Stimulated activated CD8-positive, alpha-beta memory T cell treated with anti-CD3 and anti-CD28 coated beads, Interleukin-12 subunit alpha, Interleukin-12 subunit beta, amount 100 ng/mL, for 4 hours (primary cell): ENCODE measurements at places on chromosomes 4 and X.

DNA sequence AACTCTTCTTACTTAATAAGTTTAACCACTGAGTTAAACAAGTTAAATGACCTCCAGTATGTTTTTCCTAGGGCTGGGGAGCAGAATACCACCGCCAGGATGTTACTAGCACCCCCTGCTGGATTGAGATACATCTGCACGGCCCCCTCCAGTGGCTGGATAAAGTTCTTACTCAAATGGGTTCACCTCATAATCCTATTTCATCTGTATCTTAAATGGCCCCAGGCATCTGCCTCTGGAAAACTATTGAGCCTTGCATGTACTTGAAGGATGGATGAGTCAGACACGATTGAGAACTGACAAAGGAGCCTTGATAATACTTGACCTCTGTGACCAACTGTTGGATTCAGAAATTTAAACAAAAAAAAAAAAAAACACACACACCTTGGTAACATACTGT lies 61.5 kb upstream of the MMAA start:
- no peak for DNase-seq

GRCh38 chr4:82623121-82623683 lies 61.4 kb upstream of the TMEM150C start:
- no peak for DNase-seq

DNA sequence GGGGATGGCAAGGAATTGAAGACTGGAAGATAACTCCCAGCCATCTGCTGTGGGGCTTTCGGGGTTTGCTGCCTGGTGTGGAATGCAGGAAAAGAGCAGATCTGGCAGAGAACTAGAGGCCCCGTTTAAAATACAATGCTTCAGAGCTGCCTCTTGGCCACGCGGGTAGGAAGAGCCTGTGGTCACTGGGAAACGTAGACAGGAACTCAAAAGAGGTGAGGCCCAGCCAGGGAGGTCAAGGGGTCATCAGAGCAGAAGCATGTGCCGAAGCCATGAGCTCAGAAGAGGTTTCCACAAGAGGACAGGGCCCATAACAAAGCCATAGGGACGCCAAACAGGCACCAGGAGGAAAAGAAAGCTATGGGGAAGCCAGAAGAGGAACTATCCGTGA lies 14.5 kb upstream of the STS start:
- DNase-seq, result no peak

GRCh38 chr4:13766761-13767540 lies 139.4 kb upstream of the BOD1L1 start:
- no peak for DNase-seq

GRCh38 chr4:80062527-80062926 lies 10.5 kb downstream of the ANTXR2 start:
- DNase-seq, result no peak

- DNase-seq, result no peak
These were observed 21.1 kb downstream of the PPP2R2C start for GRCh38 chr4:6451309-6451708.

GRCh38 chrX:101932249-101932570 lies 383 bp upstream of the ZMAT1 start:
- no peak for DNase-seq

DNA sequence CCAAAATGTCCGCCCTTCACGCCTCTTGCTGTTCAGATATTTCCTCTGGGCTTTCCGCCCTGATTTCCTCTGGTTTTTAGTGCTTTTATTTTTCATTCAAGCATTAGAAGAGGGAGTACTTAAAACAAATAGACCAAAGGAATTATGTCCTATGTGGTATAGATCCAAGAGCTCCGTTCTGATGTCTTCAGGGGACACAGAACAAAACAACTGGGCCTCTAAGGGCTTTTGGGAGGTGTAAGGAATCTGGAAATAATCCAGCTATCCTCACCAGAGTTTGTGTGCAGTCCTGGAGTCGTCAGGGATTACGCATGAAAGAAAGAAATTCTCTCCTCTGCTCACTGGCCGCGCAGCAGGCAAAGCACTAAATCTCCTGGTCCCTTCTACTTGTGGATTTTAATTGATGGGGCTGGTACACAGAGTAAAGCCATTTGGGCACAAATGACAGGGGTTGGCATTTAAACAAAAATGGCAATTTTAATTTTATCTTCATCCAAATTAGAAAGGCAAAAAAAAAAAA lies 999.2 kb downstream of the ADGRL3 start:
- DNase-seq, result no peak

GRCh38 chrX:110032534-110033147 lies 29.7 kb downstream of the TMEM164 start:
- DNase-seq, result no peak

DNA sequence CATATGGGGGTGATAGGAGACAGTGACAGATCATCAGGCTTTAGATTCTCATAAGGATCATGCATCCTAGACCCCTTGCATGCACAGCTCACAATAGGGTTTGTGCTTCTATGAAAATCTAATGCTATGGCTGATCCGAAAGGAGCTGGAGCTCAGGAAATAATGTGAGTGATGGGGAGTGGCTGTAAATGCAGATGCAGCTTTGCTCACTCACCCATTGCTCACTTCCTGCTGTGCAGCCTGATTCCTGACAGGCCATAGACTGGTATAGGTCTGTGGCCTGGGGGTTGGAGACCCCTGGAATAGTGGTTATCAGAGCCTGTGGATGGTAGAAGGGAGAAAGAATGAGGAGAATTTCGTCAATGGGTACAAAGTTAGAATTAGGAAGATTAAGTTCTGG lies 2751.1 kb downstream of the ARAP2 start:
- DNase-seq, result no peak

- DNase-seq, result no peak
These were observed 348.5 kb downstream of the OPHN1 start for GRCh38 chrX:68084765-68085164.

DNA sequence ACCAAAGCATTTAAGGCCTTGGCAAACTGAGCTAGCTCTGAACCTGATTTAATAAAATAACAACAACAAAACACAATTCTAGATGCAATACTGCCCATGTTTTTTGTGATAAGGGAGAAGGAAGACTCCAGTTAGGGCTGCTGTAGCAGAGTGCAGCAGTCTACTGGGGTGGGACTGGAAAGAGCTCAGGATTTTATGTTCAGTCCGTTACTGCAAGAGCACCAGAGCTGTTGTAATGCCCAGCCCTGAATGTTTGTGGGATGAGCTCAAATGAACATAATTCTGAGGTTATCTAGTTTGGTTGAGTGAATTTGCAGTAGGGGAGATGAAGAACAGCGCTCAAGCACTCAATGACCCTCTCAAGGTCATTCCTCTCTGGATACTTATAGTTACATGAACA lies 743.8 kb downstream of the FAT4 start:
- no peak for DNase-seq

GRCh38 chrX:7582191-7582590 lies 260.8 kb upstream of the VCX start:
- no peak for DNase-seq

DNA sequence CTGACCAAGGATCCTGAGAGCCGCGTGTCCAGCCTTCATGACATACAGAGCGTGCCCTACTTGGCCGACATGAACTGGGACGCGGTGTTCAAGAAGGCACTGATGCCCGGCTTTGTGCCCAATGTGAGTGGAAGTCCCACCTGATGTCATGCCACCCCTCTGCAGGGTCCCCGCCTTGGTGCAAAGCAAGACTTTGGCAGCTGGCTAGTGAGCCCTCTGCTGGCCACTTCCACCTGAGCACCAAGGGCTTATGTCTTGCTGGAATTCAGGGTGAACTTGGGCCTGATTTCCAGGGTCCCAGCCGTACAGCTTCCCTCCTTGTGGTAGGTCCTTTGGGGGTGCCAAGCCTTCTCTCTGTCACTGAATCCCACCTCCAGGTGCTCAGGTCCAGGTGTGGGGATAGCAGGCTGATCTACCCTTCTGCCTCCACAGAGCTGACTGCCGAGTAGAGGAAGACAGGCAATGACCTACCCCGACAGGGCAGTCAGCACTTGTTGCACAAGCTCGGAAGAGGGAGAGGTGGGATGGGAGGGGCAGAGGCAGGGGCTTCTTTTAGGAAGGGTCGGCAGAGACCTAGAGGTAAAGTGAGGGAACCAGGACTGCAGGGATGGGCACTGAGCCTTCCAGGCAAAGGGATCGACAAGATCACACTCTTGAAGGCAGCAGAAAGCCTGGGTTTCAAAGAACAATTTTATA lies 248.1 kb downstream of the EVC2 start:
- DNase-seq, result no peak

DNA sequence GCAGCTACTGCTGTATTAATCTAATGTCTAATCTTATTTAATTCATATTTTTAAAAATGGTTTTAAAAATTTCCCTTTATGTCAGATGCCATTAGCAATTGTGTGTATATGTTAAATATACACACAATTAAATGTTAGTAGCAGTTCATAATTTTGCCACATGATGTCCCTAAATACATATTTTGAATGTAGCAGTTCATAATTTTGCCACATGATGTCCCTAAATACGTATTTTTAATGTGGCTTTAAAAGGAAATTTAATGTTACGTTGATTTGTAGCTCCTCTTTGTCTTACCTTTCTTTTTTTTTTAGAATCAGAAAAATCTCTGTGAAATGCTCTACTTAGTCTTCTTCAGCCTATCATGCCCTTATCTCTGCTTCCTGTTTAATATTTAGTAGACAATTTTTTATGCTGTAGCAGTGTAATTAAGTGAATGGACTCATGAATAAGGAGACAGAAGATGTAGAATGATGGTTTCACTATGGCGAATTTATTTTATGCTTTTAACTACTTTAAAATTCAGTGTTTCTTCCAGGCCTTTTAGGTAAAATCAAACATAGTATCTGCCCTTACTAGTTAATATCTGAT lies 26.1 kb downstream of the RBM46 start:
- DNase-seq, result no peak

DNA sequence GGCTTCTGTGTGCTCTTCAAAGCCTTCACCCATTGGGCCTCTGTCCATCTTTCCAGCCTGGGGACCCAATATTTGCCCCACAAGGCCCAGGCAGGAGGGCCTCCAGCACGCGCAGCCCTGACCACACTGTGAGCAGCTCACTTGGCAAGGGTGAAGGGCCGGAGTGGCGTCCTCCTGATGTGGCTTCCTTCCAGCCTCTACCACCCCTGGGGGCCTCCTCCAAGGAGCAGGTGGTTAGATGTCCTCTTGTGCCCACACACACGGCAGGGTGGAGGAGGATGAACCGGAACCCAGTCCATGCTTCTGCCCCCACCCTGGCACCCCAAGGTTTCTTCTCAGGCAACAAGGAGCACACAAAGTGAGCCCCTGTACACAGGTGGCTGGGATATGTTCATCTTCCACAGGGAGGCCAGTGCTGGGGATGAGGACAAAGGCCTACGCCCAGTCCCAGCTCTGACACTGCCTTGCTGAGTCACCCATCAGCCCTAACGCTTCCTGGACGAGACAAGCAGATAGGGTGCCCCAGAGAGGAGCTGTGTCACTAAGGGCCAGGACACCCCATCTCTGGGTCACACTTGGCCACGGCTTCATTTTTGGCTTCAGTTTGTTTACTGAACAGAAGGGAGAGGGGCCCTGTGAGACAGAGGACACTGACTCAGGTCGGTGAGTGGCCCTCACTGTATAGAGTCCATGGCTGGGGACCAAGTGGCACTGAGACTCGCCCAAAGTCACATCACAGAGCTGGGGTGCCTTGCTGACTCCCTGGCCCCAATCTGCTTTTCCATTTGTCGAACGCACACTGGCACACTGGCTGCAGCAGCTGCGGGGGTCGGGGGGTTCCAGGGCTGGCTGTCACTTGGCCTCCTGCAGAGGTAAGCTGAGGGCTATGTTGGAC lies 1.9 kb downstream of the UBL4A start:
- no peak for DNase-seq

DNA sequence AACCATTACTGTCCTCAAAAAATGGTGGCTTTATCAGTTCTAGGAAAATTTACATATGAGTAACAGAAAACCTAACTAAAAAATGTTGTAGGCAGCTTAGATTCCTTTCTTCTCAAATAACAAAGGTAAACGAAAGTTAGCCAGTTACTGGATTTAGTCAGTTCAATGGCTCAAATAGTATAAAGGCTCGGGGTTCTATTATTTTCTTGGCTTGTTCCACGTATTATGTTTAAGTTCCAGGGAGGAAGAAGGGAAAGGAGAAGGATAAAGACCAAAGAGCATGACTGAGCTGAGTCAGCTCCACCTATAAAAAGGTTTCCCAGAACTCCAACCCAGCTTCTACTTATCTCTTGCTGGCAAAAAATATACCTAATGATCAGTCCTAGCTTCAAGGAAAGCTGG lies 41.0 kb upstream of the MAB21L2 start:
- no peak for DNase-seq

GRCh38 chrX:9566150-9566621 lies 101.3 kb downstream of the TBL1X start:
- no peak for DNase-seq

- DNase-seq, result no peak
These were observed 207.3 kb upstream of the VEGFC start for GRCh38 chr4:176999935-177000543.

GRCh38 chrX:32489125-32489524 lies 722.2 kb downstream of the DMD start:
- DNase-seq, result no peak
